ENCODE measurements at places on chromosomes 4 and X. TPM values are rescaled to one million over a fixed set of nuclear protein-coding genes. Genes with fewer than 3 reads are reported as not detected.

KCTD8 gene
- total RNA-seq = not detected

CXCL8 gene
- total RNA-seq = 0.58 TPM

POF1B gene
- total RNA-seq = 0.19 TPM

ADGRG2 gene
- total RNA-seq = 0.53 TPM

- H3K36me3 ChIP-seq = no peaks in the 10 kb centered on the region
- H3K4me1 ChIP-seq = no peaks in the 10 kb centered on the region
- H3K27me3 ChIP-seq = no peaks in the 10 kb centered on the region
- no peak overlapping the region for H3K27ac ChIP-seq
- H3K4me3 ChIP-seq = no peak overlapping the region
Observed at GRCh38 chrX:13380211-13380610, 60.4 kb upstream of the ATXN3L start.

DNA sequence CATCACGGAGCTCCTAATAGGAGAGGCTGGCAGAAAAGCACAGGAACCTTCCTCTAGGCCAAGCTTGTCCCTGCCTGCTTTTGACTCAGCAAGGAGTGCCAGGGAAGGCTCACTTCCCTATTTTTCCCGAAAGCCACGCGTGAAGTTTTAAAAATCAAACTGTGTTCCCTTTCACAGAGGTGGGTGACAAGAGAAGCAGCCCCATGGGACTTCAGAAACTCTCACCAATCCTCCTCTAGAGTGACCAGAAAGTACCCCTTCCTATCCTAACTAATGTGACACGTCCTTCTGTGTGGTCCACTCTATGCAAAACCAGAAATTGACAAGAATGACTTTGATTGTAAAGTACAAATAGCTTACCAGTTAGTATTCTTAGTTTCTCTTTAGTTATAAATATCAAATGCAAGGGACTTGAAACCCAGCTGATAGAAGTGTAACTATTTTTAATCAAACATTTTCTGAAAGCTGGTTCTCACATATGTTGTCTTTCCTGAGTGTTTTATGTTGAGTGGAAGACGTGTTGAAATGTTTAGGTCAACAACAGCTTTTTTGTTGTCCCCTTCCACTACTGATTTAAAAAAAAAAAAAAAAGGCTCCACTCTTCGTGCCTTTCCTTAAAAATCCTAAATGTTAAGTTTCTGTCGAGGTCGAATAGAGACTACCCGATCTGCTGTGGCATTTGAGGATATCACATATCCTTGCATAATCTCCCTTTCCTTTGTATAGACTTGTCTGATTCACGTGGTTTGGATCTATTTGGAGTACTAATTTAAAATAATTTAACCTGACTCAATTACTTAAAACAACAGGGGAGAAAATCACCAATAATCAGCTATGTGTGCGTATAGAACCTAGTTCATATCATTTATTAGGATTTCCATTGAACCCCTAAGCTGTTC lies 42.1 kb downstream of the NFKB1 start:
- H3K4me3 ChIP-seq = no peak overlapping the region
- no peaks in the 10 kb centered on the region for H3K4me1 ChIP-seq
- no peak for DNase-seq
- H3K27ac ChIP-seq = no peak overlapping the region

GRCh38 chr4:105352826-105353225 lies 121.0 kb downstream of the PPA2 start:
- DNase-seq = no peak
- H3K27me3 ChIP-seq = no peaks in the 10 kb centered on the region
- H3K4me3 ChIP-seq = no peak overlapping the region

- no peak for DNase-seq
- no peak overlapping the region for H3K4me3 ChIP-seq
- no peaks in the 10 kb centered on the region for H3K36me3 ChIP-seq
Observed at GRCh38 chrX:36913551-36913950, 94.6 kb upstream of the FAM47C start.

All from right lobe of liver (tissue), 6 donors.